ENCODE measurements at places on chromosomes 4 and X.

DNA sequence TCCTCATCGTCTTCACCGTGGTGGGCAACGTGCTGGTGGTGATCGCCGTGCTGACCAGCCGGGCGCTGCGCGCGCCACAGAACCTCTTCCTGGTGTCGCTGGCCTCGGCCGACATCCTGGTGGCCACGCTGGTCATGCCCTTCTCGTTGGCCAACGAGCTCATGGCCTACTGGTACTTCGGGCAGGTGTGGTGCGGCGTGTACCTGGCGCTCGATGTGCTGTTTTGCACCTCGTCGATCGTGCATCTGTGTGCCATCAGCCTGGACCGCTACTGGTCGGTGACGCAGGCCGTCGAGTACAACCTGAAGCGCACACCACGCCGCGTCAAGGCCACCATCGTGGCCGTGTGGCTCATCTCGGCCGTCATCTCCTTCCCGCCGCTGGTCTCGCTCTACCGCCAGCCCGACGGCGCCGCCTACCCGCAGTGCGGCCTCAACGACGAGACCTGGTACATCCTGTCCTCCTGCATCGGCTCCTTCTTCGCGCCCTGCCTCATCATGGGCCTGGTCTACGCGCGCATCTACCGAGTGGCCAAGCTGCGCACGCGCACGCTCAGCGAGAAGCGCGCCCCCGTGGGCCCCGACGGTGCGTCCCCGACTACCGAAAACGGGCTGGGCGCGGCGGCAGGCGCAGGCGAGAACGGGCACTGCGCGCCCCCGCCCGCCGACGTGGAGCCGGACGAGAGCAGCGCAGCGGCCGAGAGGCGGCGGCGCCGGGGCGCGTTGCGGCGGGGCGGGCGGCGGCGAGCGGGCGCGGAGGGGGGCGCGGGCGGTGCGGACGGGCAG, 792 bp downstream of the ADRA2C start:
- DNase-seq = no peak

DNA sequence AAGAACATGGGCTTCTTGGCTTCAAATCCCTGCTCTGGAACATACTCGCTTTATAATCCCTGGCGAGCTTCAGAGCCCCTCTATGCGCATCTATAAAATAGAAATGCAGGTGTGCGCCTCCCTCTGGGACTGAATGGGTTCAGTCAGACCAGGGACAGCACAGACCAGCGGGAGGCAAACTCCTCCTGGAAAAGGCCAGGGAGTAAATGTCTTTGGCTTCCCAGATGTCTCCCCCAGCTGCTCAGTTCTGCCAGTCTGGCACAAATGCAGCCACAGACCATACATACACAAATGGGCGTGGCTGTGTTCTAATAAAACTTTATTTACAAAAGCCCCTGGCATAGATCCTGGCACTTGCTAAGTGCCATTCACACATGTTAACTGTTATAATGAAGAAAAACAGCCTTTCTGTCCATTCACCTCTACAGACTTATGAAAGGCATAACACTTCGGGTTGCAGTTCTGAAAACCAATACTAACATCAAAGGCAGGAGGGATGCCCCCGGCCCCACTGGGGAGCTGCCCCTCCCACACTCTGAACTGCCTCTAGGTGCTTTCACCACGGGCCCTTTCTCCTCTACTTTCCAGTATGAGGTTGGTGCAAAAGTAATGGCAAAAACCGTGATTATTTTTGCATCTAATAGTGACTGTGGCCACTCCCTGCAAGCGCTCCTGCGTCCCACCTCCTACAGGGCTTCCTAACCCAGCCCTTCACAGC, 4.6 kb downstream of the JAKMIP1 start:
- no peak for DNase-seq

DNA sequence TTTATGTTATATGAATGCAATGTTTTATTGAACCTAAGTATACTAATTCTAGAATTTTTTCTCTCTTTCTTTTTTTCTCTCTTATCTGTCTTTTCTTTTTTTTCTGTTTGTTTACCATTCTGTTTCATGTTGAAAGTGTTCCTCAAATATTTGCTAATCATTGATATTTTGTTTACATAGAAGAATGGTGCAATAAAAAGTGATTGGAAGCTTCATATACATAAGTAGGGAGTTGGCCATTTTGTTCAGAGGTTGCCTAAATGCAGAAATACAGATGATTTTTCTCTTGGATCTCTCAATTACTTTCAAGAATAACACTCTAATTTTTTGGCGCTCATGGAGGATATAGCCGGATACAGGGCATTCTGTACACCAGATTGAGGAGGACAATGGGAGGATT, 5.7 kb upstream of the SERTM2 start:
- DNase-seq = no peak

- DNase-seq = peak; percentile 33
These were observed 2.3 kb upstream of the NR3C2 start for GRCh38 chr4:148444296-148445070.

DNA sequence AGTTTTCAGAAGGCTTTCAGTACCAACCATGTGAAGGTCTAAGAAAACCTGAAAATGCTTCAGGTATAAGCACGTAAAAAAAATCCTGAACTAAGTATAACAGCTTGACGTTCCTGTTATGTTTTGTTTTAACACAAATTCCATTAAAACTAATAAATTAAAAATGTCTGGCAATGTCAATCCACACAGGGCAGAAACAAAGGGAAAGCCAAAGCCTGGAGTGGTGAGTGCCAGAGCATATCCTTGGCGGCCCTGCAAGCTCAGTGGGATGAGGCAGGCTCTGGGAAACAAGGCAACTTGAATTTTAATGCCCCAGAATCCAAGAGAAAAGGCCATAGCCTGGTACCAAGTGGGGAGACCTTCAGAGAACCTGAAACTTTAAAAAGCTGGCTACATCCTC, 78.2 kb downstream of the EPHA5 start:
- no peak for DNase-seq

- DNase-seq = no peak
These were observed 574.7 kb downstream of the PCDH7 start for GRCh38 chr4:31294655-31295480.

DNA sequence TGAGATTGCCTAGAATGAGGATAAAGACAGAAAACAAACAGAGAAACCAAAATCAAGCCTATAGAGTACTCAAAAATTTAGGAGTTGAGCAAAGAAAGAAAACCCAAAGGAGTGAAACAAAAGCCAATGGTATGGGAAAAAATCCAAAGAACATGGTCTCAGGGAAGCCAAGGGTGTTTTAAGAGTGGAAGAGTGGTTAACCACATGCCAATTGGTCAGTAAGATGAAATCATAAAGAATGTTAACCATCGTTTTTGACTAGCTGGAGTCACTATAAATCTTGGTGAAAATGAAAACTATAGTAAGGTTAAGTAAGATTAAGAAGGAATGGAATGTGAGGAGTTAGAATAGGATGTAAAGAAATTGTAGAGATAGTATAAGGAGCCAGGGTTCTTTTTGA, 64.7 kb upstream of the RPL34 start:
- DNase-seq = no peak

DNA sequence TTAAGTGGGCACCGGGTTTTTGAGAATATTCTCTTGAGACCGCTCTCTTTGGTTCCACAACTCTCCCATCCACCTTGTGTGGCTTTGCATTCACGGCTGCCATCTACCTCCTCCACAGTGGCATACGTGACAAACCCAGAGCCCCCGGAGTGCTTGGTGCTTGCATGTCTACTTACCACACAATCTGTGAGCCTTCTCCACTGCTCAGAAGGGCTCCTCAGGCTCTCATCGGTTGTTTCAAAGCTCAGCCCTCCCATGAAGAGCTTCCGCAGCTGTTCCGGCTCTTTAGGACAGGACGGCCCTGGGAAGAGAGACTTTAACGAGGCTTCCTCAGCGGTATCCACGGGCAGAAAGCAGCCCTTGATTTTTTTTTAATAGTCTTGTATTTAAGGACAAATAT, 167.6 kb upstream of the ANK2 start:
- DNase-seq = no peak

- DNase-seq = no peak
These were observed 24.3 kb downstream of the PDE5A start for GRCh38 chr4:119604266-119604665.

GRCh38 chrX:108696690-108697089, 39.7 kb downstream of the IRS4 start:
- DNase-seq = no peak

GRCh38 chr4:30722092-30722358, 1.9 kb downstream of the PCDH7 start:
- no peak for DNase-seq

DNA sequence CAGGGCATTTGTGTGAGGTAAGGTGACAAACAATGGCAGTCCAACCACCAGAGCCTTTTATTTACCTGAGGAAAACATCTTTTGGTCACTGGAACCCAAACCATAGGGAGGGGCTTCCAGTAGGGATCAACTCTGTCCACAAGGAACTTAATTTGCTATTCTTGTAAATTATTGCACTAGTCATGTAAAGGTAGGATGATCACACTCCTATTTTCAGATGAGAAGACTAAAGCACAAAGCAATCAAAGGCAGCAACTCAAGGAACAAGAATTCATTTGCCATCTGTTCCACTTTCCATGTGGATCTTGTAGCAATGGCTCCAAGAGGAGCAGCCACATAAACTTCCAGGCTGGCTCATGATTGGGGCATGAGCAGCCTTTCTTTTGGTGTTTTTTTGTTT, 35.3 kb downstream of the CD99L2 start:
- DNase-seq = no peak

- no peak for DNase-seq
These were observed 138.9 kb upstream of the INPP4B start for GRCh38 chr4:142984871-142985585.

- no peak for DNase-seq
These were observed 2.9 kb upstream of the UNC5C start for GRCh38 chr4:95551653-95552052.

DNA sequence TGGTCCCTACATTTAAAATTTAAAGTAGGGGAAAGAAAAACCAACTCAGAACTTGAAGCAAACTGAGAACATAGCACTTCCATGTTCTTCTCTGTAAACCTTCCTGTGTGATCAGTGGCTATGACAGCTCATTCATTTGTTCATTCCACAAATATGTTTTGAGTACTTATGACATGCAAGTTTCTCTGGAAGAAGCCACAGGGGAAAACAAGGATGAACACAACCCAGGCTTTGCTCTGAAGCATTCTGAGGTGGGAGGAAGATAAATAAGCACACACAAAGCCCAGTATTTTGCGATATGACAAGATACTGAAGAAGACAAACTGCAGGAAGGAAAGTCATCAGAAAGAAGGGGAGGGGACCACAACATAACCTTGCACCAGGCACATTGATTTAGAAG, 96.4 kb downstream of the CHIC2 start:
- no peak for DNase-seq

GRCh38 chr4:159606835-159607234, 504.0 kb downstream of the RAPGEF2 start:
- no peak for DNase-seq

- DNase-seq = no peak
These were observed 187.9 kb upstream of the IL15 start for GRCh38 chr4:141448490-141448889.
